Muscle of arm (tissue), 14 donors: ENCODE measurements at places on chromosomes 4 and X. TPM values are rescaled to one million over a fixed set of nuclear protein-coding genes. Genes with fewer than 3 reads are reported as not detected.

DNA sequence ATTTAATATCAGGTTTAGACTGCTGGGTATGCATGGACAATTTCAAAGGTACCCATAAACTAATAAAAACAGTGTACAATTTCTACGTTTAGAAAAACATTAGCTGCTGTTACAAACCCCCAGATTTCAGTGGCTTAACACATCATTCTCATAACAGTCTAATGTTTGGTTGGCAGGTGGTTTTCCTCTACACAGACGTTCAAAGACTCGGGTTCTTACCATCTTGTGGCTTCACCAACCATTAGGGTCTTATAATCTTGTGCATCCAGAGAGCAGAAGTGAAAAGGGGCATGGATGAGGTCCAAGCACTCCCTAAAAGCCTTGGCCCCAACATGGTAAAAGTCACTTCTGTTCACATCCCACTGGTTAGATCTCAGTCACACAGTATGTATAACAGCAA lies 71.6 kb downstream of the SH3RF1 start:
- DNase-seq: no peak

DNA sequence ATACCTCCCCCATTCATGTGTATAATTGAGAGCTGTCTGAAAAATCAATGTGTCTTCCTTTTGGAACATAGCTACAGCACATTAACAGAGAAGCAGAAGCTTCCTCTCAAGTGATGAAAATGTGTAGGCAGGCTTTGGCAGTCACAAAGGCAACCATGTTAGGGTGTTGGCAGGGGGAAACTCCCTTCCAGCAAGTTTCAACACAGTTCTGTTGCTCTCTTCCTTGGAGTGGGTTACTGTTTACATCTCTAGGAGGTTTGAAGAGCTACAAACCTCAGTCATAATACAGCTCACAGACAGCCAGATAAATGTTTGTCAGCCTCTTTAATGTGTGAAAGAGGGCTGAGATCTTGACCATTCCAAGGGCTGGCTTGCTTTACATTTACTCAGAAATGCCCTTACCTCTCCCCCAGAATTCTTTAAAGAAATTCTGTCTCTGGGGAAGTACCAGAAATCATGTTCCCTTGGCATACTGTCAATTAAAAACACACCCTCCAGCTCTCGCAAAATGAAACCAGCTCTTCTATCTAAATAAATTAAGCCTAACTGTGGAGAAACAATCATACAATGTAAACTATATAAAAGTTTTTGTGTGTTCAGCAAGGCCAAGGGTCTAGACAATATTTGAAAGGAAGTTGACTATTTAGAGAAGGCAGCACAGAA lies 18.9 kb downstream of the ZBTB33 start:
- no peak for DNase-seq

Gene EGF
- 11.6 TPM for polyA plus RNA-seq

Gene PRDM8
- 16.5 TPM for polyA plus RNA-seq

- DNase-seq: no peak
These were observed 1415.5 kb downstream of the PCDH7 start for GRCh38 chr4:32135642-32136041.

- no peak for DNase-seq
These were observed 47.3 kb upstream of the DOCK11 start for GRCh38 chrX:118448273-118448783.

Gene HDX
- polyA plus RNA-seq: 4.5 TPM

Gene RBM47
- polyA plus RNA-seq: 1.5 TPM

GRCh38 chrX:152819732-152820131 lies 10.8 kb downstream of the CETN2 start:
- no peak for DNase-seq

GRCh38 chr4:184851200-184851541 lies 25.4 kb upstream of the ACSL1 start:
- no peak for DNase-seq

GRCh38 chrX:23907498-23908218 lies at the start of the genes APOO and CXorf58:
APOO (minus strand) TSS chrX:23907938; CDS start chrX:23907702, 236 bp downstream.
CXorf58 (plus strand) TSS chrX:23908006; CDS start chrX:23910303, 2,297 bp downstream.
- DNase-seq: peak; percentile 92

- DNase-seq: peak; percentile 5
These were observed 19.0 kb upstream of the MAGEB2 start for GRCh38 chrX:30196322-30196721.

GRCh38 chr4:139603576-139604410 lies 47.8 kb upstream of the SETD7 start:
- peak; percentile 52 for DNase-seq

GRCh38 chrX:107708762-107709161 lies 66.8 kb downstream of the TSC22D3 start:
- no peak for DNase-seq

- no peak for DNase-seq
These were observed 85.3 kb downstream of the SMARCA5 start for GRCh38 chr4:143598816-143599215.

Gene SPANXN2
- not detected for polyA plus RNA-seq

DNA sequence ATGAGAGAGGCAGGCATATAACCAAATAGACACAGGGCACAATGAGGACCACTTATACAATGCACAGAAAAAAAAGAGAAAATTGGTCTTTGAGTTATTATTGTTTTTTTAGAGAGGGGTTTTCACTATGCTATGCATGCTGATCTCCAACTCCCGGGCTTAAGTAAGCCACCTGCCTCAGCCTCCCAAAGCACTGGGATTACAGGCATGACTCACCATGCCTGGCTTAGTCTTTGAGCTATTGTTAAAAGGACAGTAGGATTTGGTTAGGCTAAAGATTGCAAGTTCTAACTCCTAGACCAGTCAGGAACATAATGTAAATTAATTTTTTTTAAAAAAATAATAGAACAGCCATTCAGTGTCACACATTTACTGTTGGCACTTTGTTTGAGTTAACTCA lies 340.1 kb downstream of the GPAT3 start:
- DNase-seq: no peak

Gene XKRX
- polyA plus RNA-seq: not detected

Gene KLF8
- 8.9 TPM for polyA plus RNA-seq

GRCh38 chr4:21885241-21885640 lies 63.3 kb downstream of the KCNIP4 start:
- no peak for DNase-seq

DNA sequence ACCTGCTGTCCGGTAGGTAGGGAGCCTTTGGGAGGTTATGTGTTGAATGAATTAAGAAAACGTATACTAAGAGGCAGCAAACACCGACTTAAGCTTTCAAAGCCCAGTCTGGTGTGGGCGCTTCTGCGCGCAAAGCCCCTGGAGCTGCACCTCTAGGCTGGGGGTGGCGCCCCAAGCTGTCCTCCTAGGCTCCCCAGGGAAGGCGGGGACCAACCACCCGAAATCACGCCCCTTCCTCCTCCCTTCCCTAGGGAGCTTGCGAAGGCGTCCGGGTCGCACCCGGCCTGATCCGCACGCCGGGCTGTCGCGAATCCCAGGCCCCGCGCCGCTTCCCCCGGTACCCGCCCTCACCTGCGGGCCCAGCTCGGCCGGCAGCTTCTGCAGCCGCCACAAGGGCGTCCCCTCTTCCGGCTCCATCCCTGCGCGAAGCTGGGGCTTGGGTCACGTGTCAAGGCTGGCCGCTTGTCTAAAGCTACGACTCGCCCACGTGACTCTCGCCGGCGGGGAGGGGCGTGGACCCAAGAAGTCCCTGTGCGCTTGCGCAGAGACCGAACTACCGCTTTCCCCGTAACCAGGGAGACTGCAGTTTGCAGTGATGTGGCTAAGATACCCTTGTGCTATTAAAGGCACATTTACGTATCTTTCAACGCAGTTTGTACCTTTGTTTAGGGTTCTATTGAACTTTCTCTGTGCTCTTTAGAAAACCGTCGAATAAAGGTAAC lies at the start of gene COMMD8:
TSS of gene COMMD8 (minus strand) at position 468 of the 722 bp plus-strand sequence. CDS start at position 417, 51 bp downstream.
- DNase-seq: peak; percentile 96

GRCh38 chrX:35444671-35445355 lies 353.3 kb upstream of the MAGEB16 start:
- DNase-seq: no peak

- no peak for DNase-seq
These were observed 50.2 kb downstream of the RPGR start for GRCh38 chrX:38277136-38277535.

Gene SPANXA1
- not detected for polyA plus RNA-seq

Gene SLITRK4
- polyA plus RNA-seq: 11.7 TPM

Gene TMPRSS11D
- polyA plus RNA-seq: not detected

Gene L1CAM
- polyA plus RNA-seq: 2.4 TPM

- no peak for DNase-seq
These were observed 120.3 kb upstream of the ATXN3L start for GRCh38 chrX:13440176-13440575.

- no peak for DNase-seq
These were observed 17.8 kb downstream of the FRMPD3 start for GRCh38 chrX:107467271-107467670.

GRCh38 chrX:101430457-101431078 lies 22.5 kb downstream of the HNRNPH2 start:
- no peak for DNase-seq

DNA sequence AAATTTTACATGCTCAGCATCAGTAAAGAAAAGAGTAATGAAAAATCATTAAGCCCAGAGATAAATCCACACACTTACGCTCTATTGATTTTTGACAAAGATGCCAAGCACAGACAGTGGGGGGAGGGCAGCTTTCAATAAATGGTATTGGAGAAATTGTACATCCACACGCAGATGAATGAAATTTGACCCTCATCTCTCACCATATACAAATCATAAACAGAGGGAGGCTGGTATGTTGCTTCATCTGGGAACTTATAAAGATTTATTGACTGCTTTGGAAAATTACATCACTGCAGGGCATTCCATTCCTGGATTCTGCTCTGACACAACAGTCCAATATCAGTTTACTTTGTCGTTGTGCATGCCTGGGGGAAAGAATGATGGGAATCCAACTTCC lies 58.4 kb upstream of the XAGE1A start:
- DNase-seq: no peak

DNA sequence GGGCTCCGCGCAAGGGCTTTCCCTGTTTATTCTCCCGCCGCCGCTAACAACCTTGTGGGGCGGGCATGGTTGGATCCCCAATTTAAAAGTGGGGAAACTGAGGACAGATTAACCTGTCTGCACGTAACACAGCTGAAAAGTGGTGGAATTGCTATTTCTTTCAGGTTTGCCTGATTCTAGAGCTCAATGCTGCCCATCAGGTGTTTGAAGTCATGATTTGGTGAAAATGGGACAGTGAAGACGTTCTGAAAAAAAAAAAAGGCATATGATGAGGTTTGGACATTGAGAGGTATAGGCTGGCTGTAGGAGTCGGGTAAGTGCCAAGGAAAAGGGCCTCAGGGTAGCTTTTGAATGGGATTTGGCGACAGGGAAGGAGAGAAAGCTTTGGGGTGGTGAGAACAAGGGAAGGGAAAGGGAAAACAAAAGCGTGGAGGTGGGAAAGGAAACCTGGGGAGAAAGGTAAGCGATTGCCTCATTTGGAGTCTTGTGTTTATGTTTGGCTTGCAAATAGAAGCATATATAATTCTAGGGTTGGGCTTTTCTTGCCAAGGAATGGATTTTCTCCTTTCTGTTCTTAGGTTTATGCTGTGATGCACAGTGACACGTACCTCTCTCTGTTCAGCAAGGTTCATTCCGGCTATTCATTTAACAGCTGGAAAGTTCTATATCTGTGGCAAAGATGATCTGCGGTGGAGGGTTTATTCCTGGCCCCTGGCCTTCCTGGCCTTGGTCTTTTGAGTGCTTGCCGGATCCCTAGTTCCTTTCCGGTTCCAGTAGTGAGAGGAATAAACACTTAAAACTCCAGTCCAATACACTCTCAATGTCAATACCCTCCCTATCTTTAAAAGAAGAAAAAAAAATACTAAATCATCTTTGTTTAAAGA lies 2.4 kb upstream of the STIM2 start:
- no peak for DNase-seq

GRCh38 chr4:103008875-103009729 lies 10.4 kb downstream of the SLC9B1 start:
- DNase-seq: peak; percentile 70

Gene MAGED4
- 23.7 TPM for polyA plus RNA-seq

Gene PPARGC1A
- polyA plus RNA-seq: 8.8 TPM

- DNase-seq: no peak
These were observed 31.9 kb downstream of the ANAPC10 start for GRCh38 chr4:145066063-145066501.

DNA sequence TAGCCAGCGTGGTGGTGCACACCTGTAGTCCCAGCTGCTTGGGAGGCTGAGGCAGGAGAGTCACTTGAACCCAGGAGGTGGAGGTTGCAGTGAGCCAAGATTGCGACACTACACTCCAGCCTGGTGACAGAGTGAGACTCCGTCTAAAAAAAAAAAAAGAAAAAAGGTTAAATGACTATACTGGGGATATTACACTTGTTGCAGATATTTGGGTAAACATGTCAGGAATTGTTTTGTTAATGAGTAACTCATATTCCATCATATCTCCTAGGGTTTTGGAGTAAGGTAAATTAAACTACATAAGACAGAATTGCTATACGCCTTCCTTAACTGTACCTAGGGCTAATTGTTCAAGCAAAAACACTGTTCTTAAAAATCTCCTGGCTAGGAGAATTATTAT lies 291.4 kb upstream of the IGFBP7 start:
- DNase-seq: no peak

GRCh38 chr4:40736910-40737309 lies 12.8 kb upstream of the NSUN7 start:
- no peak for DNase-seq

- no peak for DNase-seq
These were observed 28.9 kb upstream of the ACSL1 start for GRCh38 chr4:184854673-184855072.

DNA sequence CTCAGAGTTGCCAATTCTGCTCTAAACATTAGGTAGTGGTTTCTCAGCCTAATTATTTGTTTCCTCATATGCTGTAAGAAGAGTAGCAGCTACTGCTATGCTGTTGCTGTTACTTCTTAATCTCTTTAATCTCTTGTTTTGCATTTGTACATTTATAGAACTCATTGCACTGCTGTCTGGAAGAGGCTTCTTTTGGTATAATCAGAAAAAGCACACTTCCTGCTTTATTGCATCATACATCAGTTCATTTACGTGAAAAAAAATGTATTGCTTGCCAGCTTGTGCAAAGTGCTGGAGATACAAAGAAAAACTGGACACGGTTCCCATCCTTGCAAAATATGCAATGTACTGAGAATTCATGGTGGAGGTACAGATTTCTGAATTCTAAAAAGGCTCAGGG lies 332.0 kb downstream of the GRXCR1 start:
- no peak for DNase-seq
